Activated CD8-positive, alpha-beta memory T cell treated with anti-CD3 and anti-CD28 coated beads, Interleukin-2, amount 10 ng/mL, durations not matched to agents 7 days and 5 days (primary cell): ENCODE measurements at places on chromosomes 5 and 9.

DNA sequence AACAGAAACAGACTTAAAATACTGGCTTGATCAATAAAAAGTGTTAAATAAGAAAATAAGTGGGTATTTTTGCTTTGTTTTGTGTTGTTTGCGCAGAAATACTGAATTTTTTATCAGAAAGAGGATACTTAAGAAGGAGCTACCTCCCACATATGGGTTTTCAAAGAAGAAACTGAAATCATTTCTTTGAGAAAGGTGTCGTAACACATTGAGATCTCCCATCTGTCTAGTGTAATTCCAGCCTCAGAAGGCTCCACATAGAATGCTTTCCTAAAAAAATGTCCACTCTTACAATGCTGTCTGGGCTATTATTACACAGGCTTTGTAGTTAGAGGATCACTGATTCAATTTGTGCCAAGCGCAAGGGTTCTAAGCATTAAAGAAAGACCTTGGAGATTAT lies 226.2 kb downstream of the EPB41L4A start:
- no peak for DNase-seq

DNA sequence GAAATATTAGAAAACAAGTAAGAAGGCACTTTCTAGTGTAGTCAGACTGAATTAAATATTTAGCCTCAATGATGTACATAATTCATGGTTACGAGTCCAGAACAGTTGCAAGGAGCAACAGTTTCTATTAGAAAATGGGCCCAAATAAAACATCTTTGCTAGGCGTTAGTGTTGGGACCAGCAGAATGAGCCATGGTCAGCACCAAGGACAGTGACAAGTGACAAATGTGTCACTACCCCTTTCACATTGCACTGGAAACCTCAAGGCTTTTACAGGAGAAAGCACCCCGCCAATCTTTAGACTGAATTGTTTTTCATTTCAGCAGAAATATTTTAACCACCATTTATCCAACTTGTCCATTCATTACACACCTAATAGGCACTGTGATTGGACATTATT lies 301.3 kb upstream of the ADCY2 start:
- DNase-seq = no peak

DNA sequence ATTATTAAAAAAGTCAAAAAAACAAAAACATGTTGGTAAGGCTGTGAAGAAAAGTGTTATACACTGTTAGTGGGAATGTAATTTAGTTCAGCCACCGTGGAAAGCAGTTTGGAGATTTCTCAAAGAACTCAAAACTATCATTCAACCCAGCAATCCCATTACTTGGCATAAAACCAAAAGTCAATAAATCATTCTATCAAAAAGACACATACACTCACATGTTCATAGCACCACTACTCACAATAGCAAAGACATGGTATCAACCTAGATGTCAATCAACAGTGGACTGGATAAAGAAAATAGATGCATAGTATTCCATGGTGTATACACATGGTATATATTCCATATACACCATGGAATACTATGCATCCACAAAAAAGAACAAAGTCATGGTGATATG lies 148.3 kb upstream of the ACOT12 start:
- no peak for DNase-seq

DNA sequence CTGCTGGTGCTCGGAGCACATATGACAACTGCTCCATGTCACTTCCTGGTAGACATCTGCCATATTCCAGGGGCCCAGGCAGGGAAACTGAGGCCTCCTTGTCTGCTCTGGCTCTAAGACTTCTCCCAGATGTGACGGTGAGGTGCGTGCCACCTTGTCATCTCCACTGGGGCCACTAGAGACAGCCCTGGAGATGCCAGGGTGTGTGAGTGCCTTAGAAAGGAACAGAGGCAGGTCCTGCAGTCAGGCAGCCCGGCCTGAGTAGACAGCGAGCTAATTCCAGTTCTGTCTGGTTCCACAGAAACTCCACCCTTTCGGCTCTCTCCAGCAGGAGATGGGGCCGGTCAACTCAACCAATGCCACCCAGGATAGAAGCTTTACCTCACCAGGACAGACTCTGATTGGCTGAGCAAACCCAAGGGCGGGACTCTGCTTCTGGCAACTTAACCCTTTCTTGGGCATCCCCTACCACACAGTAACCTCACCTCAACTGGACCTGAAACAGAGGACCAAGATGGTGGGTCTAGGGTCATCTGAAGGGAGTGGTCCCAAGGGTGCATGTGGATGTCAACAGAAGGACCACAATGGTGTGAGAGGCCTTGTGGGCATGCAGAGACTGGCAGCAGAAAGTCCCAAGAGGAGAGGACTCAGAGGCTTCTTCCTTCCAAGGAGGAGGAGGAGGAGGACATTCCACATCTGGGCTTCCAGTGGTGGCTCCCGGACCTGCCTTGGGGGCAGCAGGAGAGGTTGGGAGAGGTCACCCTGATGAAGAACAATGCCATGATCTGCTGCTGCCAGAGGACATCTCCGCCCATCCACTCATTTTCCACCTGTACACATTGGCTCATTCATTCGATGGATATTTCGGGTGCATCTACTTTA lies 77.7 kb downstream of the RGS3 start:
- DNase-seq = no peak

GRCh38 chr5:111234125-111234524 lies 9.9 kb downstream of the CAMK4 start:
- DNase-seq = no peak

- no peak for DNase-seq
Measured at GRCh38 chr5:39053189-39053588, 21.0 kb downstream of the RICTOR start.

DNA sequence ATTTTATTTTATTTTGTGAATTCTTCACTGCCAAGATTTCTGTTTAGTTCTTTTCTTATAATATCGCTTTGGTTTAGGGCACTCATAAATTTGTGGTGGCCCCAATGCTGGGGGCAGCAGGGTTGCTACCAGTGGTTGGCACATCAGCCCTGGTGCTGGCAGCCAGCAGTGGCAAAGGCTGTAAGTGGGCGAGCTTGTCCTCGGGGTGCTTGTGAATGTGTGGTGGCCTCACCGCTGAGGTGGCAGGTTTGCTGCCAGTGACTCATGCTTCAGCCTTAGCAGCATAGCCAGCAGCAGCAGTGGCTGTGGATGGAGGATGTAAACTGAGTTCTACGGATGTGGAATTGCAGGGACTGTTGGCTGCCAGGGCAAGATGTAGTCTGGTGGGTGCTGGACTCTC lies 262.9 kb upstream of the DMAC1 start:
- no peak for DNase-seq

DNA sequence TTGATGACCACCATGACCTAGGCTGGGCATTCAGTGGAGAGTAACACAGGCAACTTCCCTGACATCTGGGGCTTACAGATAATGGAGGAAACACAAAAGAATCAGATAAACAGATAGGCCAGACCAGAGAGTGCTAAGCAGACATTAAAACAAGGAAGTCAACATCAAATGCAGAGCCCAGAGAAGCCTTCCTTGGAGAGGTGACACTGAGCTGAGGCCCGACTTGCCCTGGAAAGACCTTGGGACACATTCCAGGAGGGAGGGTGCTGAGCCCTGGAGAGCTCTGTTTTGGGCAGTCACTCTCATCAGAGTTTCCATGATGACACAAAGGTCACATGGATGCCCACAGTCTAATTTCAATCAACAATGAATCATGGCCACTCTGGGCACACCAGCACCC lies 31.9 kb upstream of the C5orf58 start:
- no peak for DNase-seq

GRCh38 chr5:119290161-119290569 lies 65.7 kb upstream of the TNFAIP8 start:
- DNase-seq = no peak

DNA sequence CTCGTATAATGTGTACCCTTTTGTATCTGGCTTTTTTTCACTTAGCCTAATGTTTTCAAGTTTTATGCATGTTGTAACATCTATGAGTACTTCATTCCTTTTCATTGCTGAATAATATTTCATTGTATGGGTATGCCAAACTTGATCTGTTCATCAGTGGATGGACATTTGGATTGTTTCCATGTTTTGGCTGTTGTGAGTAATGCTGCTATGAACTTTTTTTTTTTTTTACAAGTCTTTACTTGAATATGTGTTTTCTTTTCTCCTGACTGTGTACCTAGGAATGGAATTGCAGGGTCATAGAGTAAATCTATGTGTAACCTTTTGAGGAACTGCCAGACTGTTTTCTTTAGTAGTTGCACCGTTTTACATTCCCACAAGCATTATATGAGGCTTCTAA lies 52.4 kb downstream of the MTREX start:
- no peak for DNase-seq
